ENCODE measurements at places on chromosomes 5 and 9.

DNA sequence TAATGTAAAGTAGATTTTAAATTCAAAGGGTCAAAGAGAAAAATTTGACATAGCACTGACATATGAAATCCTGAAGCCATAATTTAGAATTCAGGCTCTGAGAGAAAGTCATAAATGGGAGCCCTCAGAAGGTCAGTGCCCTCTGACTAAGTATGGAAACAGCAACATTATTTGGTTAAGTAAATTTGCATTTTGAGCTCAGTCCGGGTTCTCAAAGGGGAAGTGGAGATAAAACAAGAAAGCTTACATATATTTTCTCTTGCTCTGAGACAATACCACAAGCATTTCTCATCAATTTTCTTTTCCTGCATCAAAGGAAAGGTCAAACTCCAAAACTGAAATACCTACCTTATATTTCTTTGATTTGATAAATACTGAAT is 348.0 kb downstream of the SEMA5A start:
- no peak for DNase-seq

DNA sequence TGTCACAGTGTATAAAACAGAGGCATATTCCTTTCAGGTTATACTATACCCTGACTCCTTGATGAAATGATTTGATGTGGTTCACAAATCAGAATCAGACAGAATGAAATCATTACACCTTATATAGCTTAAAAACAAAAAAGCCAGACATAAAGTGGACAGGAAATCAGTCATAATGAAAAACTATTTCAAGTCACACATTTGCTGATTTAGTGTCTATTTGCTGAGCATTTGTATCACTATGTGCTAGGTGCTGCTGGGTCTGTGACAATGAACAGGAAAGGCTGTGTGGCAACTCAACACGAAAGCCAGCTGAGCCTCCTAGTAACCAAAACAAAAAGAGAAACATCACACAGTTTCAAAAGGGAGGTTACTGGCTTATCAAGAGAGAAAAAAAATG is 194.0 kb downstream of the EFNA5 start:
- DNase-seq, result peak; percentile 76

GRCh38 chr5:16616536-16617273 is at the start of gene RETREG1:
RETREG1 (minus strand) TSS chr5:16616997; CDS start chr5:16616971, 26 bp downstream.
- peak; percentile 89 for DNase-seq

GRCh38 chr5:45411971-45412612 is 284.1 kb downstream of the HCN1 start:
- no peak for DNase-seq

DNA sequence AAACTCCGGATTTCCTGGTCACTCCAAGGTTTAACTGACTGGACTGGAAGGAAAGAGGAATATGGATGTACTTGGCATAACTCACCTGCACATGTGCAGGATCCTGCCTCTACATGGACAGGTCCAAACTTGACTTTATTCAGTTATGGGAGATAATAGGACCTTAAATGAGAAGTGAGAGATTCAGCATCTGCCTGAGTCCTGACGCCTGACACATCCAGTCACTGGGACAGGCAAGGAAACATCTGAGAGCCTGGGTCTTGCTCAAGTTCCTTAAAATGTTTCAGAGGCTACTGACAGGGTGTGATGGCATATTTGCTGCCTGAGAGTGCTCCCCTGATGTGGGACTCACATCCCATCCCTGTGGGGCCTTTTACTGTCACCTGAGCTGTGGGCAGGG is 34.9 kb downstream of the ZNF354A start:
- DNase-seq, result no peak

GRCh38 chr9:132909311-132909710 is 30.6 kb downstream of the SPACA9 start:
- no peak for DNase-seq

DNA sequence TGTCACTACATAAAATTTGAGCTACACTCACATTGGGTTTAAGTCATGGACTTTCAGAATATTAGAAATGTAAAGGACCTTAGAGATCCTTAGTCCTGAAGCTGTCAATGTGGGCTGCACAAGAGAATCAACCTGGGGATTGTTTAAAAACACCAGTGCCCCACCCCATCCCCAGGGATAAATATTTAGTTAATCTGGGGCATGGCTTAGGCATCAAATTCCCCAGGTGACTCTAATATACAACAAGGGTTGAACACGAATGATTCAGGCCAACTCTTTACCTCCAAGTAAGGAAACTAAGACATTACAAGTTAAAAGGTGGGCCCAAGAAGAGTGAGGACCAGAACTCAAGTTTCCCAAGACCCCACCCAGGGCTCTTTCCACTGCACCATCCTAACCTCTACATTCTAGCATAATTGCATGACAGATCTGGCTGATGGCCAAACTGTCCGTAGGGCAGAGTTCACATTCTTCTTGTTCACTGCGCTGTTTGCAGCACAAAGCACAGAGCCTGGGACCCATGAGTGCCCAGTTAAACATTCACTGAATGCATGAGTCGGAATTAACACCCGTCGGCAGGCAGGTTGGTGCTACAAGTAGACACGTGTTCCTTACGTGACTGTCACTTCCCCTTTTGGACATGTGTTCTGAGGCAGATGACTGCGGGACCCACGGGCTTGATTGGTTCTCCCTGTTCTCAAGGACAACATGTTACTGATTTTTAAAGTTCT is 25.2 kb downstream of the CYFIP2 start:
- no peak for DNase-seq

GRCh38 chr5:81154725-81155124 is 78.4 kb upstream of the CKMT2 start:
- DNase-seq, result no peak

GRCh38 chr9:69620731-69621130 is 51.4 kb downstream of the APBA1 start:
- no peak for DNase-seq

GRCh38 chr5:156052656-156053055 is 274.3 kb upstream of the SGCD start:
- no peak for DNase-seq

DNA sequence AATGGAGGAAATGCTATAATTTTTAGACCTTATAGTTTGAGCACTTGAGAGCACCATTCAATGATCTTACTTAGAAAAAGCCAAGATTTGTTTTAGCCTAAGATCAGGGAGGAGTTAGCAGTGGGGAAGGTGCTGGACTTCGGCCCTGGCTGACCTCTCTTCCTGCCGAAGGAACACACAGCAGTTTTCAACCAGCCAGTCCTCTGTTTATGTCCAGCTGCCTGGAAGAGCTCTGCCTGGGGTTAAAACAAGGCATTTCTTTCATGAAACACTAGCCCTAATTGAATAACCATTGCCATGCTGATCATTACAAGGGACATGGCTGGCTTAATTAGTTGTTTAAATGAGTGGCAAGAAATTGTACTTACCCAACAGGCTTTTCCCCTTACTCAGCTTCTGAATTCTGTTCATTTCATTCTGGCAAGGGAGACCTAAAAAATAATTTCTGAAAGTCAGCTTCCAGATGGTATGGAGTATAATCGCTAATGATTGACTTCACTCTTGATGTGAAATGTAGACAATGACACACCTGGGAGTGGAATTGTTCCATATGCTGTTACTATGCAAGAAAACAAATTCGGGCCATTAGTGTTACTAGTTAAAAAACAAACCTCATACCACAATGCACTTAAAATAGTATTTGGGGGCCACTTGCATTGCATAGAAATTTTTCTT is 514.2 kb downstream of the SPOCK1 start:
- DNase-seq, result no peak

DNA sequence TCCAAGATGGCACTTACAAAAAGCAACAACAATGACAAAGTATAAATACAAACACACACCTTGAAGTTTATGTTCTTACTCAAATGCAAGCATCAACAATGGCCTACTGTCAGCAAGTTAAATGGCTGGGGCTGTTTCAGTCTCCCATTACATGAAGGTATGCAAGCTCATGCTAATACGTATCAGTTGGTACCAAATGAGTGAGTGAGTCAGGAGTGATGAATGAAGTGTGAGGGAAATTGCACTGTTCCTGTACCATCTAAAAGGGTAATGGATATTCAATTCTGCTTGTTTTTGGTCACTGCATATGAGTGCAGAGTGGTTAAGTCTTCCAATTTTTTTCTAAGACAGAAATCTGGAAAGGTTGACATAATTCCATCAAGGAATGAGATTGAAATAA is 964.9 kb downstream of the MAT2B start:
- no peak for DNase-seq

- no peak for DNase-seq
These were observed 23.9 kb upstream of the KIF2A start for GRCh38 chr5:62282064-62282463.

- no peak for DNase-seq
These were observed 151.8 kb upstream of the COL5A1 start for GRCh38 chr9:134489621-134490408.

DNA sequence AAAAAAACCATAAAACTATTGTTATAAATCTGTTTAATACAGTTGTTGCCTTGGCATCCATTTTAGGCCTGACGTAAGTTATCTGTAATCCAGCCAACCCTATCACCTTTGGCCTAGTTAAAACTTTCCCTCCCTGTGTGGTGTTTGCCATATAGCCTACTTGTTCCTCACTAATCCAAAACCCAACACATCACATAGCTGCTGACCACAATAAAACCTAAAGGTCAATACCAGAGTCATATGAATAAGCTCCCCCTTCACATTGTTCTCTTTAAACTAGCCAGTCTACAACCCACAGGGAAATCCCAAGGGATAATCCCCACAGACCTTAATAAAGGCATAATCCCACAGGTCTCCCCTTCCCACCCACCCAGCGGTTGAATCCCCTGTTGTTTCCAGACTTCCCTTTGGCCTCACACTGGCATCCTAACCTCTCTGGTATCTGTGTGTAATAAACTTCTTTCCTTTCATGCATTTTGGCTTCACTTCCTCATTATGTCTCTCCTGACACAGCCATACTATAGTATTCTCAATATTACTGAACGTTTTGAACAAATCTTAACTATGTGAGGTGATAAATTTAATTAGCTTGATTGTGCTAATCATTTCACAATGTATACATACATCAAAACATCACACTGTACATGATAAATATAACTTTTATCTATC is 50.8 kb downstream of the DTWD2 start:
- no peak for DNase-seq

GRCh38 chr9:12538842-12539579 is 154.2 kb upstream of the TYRP1 start:
- DNase-seq, result no peak

DNA sequence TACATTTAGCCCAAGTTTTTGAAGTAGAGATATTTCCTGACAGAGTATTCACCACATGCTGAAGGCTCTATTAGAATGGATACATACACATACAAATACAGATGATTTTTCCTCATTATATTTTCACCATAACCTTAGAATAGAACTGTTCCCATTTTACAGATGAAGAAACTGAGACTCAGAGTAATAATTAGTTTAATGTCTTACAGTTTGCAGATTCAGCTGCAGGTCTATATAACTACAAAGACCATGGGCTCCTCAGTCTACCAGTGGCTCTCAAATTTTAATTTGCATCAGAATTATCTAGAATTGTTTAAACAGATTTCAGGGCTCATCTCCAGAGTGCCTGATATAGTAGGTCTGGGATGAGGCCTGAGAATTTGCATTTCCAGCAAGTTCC is 64.4 kb downstream of the GRAMD2B start:
- no peak for DNase-seq

DNA sequence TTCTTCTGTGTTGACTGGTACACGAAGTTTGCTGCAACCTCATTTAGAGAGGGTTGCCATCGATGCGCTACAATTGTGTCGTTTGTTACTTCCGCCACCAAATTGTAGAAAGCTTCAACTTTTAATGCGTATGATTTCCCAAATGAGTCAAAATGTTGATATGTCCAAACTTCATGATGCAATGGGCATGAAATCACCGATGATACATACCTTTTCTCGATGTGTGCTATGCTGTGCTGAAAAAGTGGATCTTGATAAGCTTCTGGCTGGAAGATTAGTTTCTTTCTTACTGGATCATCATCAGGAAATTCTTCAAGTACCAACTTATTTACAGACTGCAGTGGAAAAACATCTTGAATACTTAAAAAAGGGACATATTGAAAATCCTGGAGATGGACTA is 65.7 kb downstream of the TMEM38B start:
- no peak for DNase-seq

DNA sequence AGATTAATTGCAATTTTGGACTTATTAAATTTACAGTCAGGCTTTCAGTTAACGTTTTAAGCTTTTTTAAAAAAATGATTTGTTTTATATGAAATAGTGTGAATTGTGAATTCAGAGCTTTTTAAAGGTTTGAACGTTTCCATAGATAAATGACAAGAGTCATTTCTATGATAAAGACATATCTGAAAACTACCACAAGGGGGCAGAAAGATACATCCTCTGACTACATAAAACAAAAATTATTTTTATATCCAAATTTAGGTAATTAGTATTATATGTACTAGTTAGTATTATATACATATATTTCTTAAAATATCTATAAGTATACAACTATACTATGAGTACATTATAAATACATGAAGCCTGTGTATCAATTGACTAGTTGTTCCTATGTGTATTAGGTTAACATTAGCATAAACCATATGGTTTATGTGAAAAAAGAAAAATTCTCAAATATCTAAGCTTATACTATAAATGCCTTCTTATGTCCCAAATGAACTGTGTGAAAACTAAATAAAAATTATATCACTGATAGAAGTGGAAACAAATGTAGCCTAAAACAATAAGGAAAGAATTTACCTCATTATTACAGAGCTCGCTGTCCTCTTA is 155.2 kb downstream of the MEF2C start:
- DNase-seq, result no peak

All from CD8-positive, alpha-beta memory T cell (primary cell).